Neural crest cell (in vitro differentiated cells): ENCODE measurements at places on chromosomes 13 and 19.

GRCh38 chr13:53250272-53250875, 221.8 kb downstream of the OLFM4 start:
- DNase-seq, result peak; percentile 46

DNA sequence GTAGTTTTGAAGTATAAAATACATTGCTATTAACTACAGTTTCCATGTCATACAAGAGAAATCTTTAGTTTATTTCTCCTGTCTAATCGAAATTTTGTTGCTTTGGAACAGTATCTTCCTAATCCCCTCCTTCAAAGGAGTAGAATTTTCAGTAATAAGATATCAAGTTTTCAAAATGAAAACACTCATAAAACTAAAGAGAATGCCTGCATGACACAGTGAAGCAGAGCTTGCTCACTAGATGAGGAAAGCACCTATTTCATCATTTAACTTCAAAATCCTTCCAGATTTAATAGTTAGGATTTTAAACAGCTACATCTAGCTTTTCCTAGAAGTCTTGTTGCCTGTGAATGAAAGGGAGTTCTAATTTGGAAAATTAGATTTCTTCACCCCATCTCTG, 80.8 kb downstream of the TNFSF11 start:
- DNase-seq, result no peak

DNA sequence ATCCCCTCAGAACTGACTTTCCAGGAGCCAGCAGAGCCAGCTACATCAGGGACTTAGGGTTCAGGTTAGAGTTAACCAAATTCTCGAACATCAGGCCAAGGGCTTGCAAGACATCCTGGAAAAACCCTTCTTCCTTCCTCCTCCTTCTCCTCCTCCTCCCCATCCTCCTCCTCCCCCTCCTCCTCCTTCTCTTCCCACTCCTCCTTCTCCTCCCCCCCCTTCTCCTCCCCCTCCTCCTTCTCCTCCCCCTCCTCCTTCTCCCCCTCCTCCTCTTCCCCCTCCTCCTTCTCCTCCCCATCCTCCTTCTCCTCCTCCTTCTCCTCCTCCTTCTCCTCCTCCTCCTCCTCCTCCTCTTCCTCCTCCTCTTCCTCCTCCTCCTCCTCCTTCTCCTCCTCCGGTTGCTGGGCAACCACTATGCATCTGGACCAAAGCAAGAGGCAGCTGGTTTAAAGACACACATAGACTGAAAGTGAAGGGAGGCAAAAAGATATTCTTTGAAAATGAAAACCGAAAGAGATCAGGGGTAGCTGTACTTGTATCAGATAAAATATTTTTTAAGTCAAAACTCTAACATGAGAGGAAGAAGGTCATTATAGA, 5.9 kb upstream of the CCL25 start:
- no peak for DNase-seq

GRCh38 chr19:3518255-3518654, 12.1 kb downstream of the FZR1 start:
- DNase-seq, result no peak

DNA sequence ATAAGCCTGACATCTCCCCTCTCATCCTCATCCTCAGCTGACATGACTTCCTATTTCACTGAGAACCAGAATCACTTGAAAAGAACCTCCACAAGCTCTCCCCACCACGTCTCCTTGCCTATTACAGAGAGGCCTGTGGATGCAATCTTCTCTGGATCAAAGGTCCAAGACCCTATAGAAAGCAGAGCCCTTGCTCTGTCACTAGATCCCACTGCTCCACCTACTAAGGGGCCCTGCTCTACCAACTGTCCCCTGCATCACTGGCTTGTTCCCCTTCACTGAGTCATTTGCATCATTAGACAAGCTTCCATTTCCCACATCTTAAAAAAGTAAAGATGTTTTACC, 40.8 kb downstream of the RCBTB2 start:
- no peak for DNase-seq
